Progenitor cell of endocrine pancreas (in vitro differentiated cells): ENCODE measurements at places on chromosomes 3 and 15.

- no peaks in the 10 kb centered on the region for H3K4me1 ChIP-seq
- DNase-seq, result no peak
- no peaks in the 10 kb centered on the region for H3K27me3 ChIP-seq
- peaks cover 46% of the 10 kb centered on the region for H3K36me3 ChIP-seq
- H3K4me3 ChIP-seq, result no peak overlapping the region
Measured at GRCh38 chr3:33681667-33682066, 36.4 kb downstream of the CLASP2 start.

DNA sequence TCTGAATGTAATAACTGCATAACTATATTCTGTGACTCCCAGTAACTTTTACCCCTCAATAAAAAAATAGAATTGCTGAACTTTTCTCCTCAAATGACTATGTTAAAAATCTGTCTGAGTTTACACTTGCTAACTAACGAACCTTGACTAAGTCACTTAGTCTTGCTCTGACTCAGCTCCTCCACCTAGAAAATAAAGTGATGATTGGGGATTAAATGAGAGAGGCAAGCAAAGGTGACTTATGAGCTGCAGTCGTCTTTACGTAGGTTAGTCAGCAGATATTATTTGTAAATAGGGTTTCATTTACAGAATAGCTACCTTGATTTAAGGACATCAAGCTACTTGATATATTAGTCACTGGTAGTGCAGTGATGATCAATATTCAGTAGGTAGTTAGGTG lies 476.9 kb downstream of the MECOM start:
- no peak overlapping the region for H3K4me3 ChIP-seq
- H3K36me3 ChIP-seq, result peaks cover 3% of the 10 kb centered on the region
- H3K27ac ChIP-seq, result no peak overlapping the region
- peaks cover 7% of the 10 kb centered on the region for H3K4me1 ChIP-seq
- DNase-seq, result no peak

DNA sequence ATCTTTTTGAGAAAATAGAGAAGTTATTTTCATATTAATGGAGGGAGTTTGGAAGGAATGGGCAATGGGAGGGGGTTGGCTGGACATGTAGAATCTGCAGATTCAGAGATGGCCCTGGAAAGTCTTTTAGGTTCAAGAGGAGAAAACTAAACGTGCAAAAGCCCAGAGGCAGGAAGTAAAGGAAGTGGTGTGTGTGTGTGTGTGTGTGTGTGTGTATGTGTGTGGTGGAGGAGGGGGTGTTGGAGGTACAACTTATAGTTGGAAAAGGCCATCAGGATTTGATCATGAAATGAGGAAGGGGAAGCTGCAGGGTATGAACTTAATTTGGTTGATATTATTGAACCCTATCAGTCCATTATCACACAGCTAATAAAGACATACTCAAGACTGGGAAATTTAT lies 5.6 kb upstream of the LPP start:
- no peak for DNase-seq
- H3K36me3 ChIP-seq, result no peaks in the 10 kb centered on the region
- H3K4me1 ChIP-seq, result peaks cover 10% of the 10 kb centered on the region
- H3K4me3 ChIP-seq, result no peak overlapping the region

DNA sequence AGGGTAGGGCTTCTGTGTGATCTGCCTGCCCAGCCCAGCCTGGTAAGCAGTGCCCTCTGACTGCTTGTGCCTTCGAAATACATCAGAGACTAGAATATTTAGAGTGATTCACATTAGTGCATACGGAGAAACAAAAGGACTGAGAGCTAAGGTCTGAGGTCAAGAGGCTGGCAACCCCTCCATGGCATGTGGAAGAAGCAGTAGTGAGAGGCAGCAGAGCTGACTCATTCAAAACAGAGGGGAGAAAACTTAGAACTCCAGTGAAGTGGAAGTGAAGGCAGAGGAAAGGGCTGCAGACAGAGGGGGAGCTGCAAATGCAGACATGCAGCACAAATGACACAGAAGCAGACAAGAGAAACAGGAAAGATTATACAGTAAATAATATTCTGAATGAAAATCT lies 61.6 kb downstream of the ULK4 start:
- no peak overlapping the region for H3K4me3 ChIP-seq
- peaks cover 5% of the 10 kb centered on the region for H3K36me3 ChIP-seq
- no peaks in the 10 kb centered on the region for H3K4me1 ChIP-seq
- H3K27me3 ChIP-seq, result no peaks in the 10 kb centered on the region

DNA sequence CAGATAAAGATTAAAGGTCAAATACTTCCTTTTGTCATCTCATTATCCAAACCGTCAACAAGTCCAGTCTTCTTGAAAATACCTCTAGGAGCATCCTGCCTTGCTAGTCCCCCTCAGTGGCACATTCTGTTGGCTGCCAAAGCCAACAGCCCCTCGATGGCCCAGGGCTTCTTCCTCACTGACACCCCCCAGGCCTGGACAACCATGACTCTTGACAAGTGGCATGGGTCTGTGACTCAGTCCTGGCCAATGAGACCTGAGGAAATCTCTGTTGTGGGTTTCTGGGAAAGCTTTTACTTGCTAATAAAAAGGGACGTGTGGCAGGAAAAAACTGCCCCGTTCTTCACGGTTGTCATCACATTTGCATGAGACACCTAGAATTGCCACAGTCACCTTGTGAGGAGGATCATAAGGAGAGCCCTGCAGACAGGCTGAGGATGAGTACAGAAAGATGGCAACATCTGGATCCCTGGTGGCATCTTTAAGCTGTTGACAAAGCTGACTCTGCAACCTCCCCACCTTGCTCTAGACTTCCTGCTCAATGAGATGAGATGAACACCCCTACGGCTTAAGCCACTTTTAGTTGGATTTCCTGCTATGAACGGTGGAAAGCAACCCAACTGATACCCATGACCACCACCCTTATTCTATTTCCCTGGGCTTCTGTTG lies 81.5 kb downstream of the OXNAD1 start:
- peaks cover 4% of the 10 kb centered on the region for H3K36me3 ChIP-seq
- no peak overlapping the region for H3K4me3 ChIP-seq
- no peak overlapping the region for H3K27ac ChIP-seq
- no peak for DNase-seq
- no peaks in the 10 kb centered on the region for H3K27me3 ChIP-seq

GRCh38 chr3:180358179-180358578 lies 243.8 kb upstream of the TTC14 start:
- no peak overlapping the region for H3K27ac ChIP-seq
- no peak for DNase-seq
- no peaks in the 10 kb centered on the region for H3K36me3 ChIP-seq
- H3K27me3 ChIP-seq, result no peaks in the 10 kb centered on the region
- no peak overlapping the region for H3K4me3 ChIP-seq

DNA sequence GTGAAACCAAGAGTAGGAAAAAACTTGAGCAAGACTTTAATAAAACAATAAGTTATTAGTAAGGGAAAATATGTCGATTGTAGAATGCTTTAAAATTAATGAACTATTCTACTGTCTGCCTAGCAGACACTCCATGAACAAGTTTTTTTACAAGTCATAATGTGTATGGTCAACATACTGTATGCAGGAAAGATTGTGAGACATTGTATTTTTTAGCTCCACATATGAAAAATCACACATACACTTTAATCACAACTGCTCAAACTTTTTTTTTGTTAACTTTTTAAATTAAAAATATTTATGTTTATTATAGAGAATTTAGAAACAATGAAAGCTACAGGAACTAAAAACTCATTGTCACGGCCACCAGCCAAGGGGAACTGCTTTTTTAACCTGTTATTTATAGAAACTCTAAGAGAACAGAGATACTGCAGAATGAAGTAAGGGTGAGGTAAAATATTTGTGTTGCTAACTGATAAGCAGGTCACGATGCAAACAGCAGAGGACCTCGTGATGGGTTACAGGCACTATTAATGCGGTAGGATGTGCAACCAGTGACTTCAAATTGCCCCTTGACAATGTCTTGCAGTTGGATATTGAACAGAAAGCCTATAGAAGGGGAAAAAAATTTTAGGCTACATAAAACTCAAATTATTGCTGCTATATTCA lies 53.0 kb downstream of the THSD4 start:
- no peak overlapping the region for H3K4me3 ChIP-seq
- DNase-seq, result no peak
- H3K36me3 ChIP-seq, result peaks cover 2% of the 10 kb centered on the region
- H3K4me1 ChIP-seq, result peaks cover 7% of the 10 kb centered on the region

DNA sequence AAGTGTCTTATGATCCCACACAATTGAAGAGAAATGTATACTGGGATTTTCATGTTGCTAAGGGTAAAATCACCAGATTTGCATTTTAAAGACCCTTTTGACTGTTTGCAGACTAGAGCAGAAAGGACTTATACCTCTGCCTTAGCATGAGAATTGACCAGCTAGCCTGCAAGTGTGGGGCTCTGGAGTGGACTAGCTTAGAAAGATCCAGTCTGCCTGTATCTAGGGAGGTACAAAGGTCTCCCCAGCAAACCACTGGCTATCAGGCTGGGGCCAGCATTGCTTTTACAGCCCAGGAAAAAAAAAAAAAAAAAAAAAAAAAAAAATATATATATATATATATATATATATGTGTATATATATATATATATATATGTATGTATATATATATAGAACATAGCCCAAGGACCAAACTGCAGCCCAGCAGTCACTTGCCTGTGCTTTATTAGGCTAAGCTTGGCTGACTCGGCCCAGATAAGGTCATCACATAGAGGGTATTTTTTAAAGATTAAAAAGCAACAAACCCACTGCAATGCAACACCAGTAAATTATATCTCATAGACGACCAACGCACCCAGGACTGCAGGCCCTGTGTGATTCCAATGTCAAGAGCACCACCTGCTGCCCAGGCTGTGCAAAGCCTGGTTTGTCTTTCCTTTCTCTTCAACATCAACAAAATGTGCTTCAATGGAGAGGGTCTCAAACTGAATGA lies 63.7 kb downstream of the DCLK3 start:
- H3K4me3 ChIP-seq, result no peak overlapping the region
- H3K36me3 ChIP-seq, result no peaks in the 10 kb centered on the region
- no peak overlapping the region for H3K27ac ChIP-seq
- no peaks in the 10 kb centered on the region for H3K4me1 ChIP-seq

GRCh38 chr15:33654860-33655259 lies 313.4 kb upstream of the CHRM5 start:
- no peak overlapping the region for H3K27ac ChIP-seq
- H3K27me3 ChIP-seq, result no peaks in the 10 kb centered on the region
- no peaks in the 10 kb centered on the region for H3K36me3 ChIP-seq
- no peaks in the 10 kb centered on the region for H3K4me1 ChIP-seq
- H3K4me3 ChIP-seq, result no peak overlapping the region

GRCh38 chr3:149638228-149639092 lies 19.4 kb downstream of the WWTR1 start:
- H3K36me3 ChIP-seq, result no peaks in the 10 kb centered on the region
- peak overlapping the region; percentile 27 for H3K27ac ChIP-seq
- H3K27me3 ChIP-seq, result no peaks in the 10 kb centered on the region
- H3K4me1 ChIP-seq, result peaks cover 22% of the 10 kb centered on the region

DNA sequence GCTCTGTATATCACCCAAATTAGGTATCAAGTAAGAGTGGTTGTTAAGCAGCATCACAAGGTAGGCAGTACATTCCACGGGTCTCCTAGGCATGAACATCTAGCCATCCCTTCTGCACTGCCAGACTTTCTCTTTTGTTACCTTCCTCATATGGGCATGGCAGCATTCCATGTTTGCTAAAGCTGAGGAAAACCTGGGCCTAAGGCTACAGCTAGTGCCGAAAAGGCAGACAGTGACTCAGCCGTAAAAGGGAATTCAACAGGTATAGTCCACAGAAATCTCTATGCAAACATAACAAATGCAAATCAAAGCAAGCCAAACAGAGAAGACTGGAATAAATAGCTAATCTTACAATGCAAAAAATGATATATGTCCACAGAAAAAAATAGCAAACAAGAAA lies 645.4 kb downstream of the ZBBX start:
- no peak overlapping the region for H3K4me3 ChIP-seq
- no peaks in the 10 kb centered on the region for H3K27me3 ChIP-seq
- DNase-seq, result no peak
- no peaks in the 10 kb centered on the region for H3K36me3 ChIP-seq
- no peak overlapping the region for H3K27ac ChIP-seq

GRCh38 chr3:11297126-11297525 lies 24.9 kb downstream of the ATG7 start:
- no peak overlapping the region for H3K27ac ChIP-seq
- H3K4me3 ChIP-seq, result no peak overlapping the region
- H3K4me1 ChIP-seq, result peaks cover 5% of the 10 kb centered on the region
- peaks cover 7% of the 10 kb centered on the region for H3K36me3 ChIP-seq
- no peaks in the 10 kb centered on the region for H3K27me3 ChIP-seq

GRCh38 chr15:76517910-76518309 lies 181.3 kb downstream of the ISL2 start:
- peaks cover 3% of the 10 kb centered on the region for H3K27me3 ChIP-seq
- no peak for DNase-seq
- peaks cover 2% of the 10 kb centered on the region for H3K4me1 ChIP-seq
- H3K27ac ChIP-seq, result no peak overlapping the region
- H3K36me3 ChIP-seq, result no peaks in the 10 kb centered on the region

- no peak for DNase-seq
- H3K27ac ChIP-seq, result no peak overlapping the region
- no peak overlapping the region for H3K4me3 ChIP-seq
- no peaks in the 10 kb centered on the region for H3K27me3 ChIP-seq
Measured at GRCh38 chr3:187098923-187099512, 40.3 kb downstream of the RPL39L start.

- H3K27ac ChIP-seq, result no peak overlapping the region
- DNase-seq, result no peak
- H3K36me3 ChIP-seq, result no peaks in the 10 kb centered on the region
- H3K4me1 ChIP-seq, result peaks cover 11% of the 10 kb centered on the region
Measured at GRCh38 chr15:79410237-79410636, 21.9 kb upstream of the MINAR1 start.

GRCh38 chr3:55044486-55044885 lies 116.6 kb upstream of the LRTM1 start:
- H3K4me3 ChIP-seq, result no peak overlapping the region
- no peaks in the 10 kb centered on the region for H3K4me1 ChIP-seq
- H3K36me3 ChIP-seq, result no peaks in the 10 kb centered on the region
- no peak for DNase-seq

DNA sequence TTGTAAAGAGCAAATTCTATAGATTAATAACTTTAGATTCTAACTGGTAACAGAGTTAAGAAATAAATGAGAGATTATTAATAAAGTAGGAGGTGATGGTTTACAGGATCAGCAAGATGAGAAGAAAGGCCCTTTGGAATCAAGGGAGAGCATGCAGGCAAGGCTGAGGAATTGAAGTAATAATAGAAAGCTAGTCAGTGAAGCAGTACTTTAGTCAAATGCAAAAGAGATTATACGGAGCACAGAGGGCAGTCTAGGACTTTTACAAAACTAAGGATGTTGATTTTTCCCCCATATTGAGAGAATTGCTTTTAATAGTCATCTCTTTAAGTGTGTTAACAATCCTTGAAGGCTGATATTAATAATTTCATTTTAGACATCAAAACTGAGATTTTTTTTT lies 146.4 kb downstream of the ROBO2 start:
- H3K36me3 ChIP-seq, result no peaks in the 10 kb centered on the region
- DNase-seq, result no peak
- peaks cover 34% of the 10 kb centered on the region for H3K4me1 ChIP-seq
- H3K27me3 ChIP-seq, result no peaks in the 10 kb centered on the region
- no peak overlapping the region for H3K4me3 ChIP-seq

DNA sequence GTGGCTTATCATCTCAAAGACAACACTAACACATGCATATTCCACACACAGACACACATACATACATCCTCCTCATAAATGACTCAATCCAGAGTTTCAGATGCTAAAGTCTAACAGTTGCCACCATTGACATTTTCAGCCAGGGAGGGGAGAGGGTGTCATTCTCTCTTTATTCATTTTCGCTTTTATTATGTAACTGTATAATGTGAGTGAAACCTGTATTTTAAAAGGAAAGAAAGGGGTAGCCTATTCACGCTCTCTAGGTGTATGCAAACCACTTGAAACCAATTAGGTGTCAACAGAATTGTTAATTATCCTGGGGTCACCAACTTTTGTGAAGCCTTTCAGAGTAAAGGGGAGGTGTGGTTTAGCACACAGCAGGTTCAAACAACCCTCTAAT lies 1282.9 kb downstream of the ROBO2 start:
- peaks cover 1% of the 10 kb centered on the region for H3K36me3 ChIP-seq
- H3K27me3 ChIP-seq, result no peaks in the 10 kb centered on the region
- H3K27ac ChIP-seq, result no peak overlapping the region
